Osteocyte (in vitro differentiated cells): ENCODE measurements at places on chromosomes 7 and 10. TPM values are rescaled to one million over a fixed set of nuclear protein-coding genes. Genes with fewer than 3 reads are reported as not detected.

- H3K4me3 ChIP-seq = no peak overlapping the region
- H3K4me1 ChIP-seq = no peaks in the 10 kb centered on the region
- no peaks in the 10 kb centered on the region for H3K36me3 ChIP-seq
- no peak overlapping the region for H3K27ac ChIP-seq
- H3K27me3 ChIP-seq = no peaks in the 10 kb centered on the region
- DNase-seq = no peak
These were observed 95.5 kb downstream of the EBF3 start for GRCh38 chr10:129868449-129869035.

GRCh38 chr10:4568731-4569130 is 257.3 kb upstream of the AKR1E2 start:
- no peak overlapping the region for H3K27ac ChIP-seq
- peaks cover 3% of the 10 kb centered on the region for H3K4me1 ChIP-seq
- H3K27me3 ChIP-seq = no peaks in the 10 kb centered on the region
- no peak for DNase-seq

DNA sequence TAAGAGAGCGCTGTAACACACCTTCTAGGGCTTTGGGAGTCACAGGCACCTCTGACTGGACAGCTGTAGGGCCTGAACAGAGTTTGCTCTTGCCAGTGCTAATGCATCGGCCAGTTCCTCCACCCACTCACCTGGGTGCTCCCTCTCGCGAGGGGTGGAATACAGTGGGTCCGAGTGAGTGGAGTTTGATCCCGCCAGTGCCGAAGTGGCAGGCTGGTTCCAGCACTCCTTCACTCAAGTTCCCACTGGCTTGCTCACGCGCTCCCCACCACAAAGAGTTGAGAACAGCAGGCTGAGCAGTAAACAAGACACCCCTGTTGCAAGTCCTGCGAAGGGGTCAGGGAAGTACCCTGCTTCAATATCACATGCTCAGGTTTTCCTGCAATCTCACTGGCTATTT is 91.8 kb downstream of the SNX13 start:
- no peaks in the 10 kb centered on the region for H3K27me3 ChIP-seq
- H3K4me1 ChIP-seq = peaks cover 13% of the 10 kb centered on the region
- no peak overlapping the region for H3K27ac ChIP-seq
- H3K36me3 ChIP-seq = peaks cover 65% of the 10 kb centered on the region
- H3K4me3 ChIP-seq = no peak overlapping the region

- peak overlapping the region; percentile 89 for H3K4me3 ChIP-seq
These were observed 645 bp upstream of the COPG2 start for GRCh38 chr7:130669085-130669700.

Gene FEZF1
- not detected in 2 replicates for total RNA-seq

Gene HIPK2
- total RNA-seq = 90.8 and 96.9 TPM in 2 replicates

Gene OPN4
- not detected in 2 replicates for total RNA-seq

GRCh38 chr10:105956550-105956949 is 1208.0 kb downstream of the SORCS1 start:
- no peaks in the 10 kb centered on the region for H3K36me3 ChIP-seq
- no peak overlapping the region for H3K4me3 ChIP-seq
- no peaks in the 10 kb centered on the region for H3K27me3 ChIP-seq

DNA sequence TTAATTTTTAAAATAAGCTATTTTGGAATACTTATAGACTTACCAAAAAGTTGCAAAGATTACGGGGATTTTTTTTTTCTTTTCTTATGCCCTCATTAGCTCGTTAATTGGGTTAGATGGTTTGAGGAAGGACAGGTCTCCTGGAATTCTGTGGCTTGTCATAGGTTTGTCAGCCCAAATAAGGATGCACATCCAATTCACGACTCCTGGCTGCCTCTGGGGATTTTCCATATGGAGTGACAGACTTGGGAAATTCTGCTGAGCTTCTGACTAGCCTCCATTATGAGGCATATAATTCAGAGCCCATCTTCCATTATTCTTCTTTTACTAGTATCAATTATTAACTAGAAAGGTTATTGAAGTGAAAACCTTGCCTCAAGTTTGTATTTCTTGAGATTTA is 102.1 kb downstream of the AUTS2 start:
- peaks cover 3% of the 10 kb centered on the region for H3K36me3 ChIP-seq
- no peak overlapping the region for H3K27ac ChIP-seq
- peaks cover 8% of the 10 kb centered on the region for H3K4me1 ChIP-seq
- DNase-seq = no peak

DNA sequence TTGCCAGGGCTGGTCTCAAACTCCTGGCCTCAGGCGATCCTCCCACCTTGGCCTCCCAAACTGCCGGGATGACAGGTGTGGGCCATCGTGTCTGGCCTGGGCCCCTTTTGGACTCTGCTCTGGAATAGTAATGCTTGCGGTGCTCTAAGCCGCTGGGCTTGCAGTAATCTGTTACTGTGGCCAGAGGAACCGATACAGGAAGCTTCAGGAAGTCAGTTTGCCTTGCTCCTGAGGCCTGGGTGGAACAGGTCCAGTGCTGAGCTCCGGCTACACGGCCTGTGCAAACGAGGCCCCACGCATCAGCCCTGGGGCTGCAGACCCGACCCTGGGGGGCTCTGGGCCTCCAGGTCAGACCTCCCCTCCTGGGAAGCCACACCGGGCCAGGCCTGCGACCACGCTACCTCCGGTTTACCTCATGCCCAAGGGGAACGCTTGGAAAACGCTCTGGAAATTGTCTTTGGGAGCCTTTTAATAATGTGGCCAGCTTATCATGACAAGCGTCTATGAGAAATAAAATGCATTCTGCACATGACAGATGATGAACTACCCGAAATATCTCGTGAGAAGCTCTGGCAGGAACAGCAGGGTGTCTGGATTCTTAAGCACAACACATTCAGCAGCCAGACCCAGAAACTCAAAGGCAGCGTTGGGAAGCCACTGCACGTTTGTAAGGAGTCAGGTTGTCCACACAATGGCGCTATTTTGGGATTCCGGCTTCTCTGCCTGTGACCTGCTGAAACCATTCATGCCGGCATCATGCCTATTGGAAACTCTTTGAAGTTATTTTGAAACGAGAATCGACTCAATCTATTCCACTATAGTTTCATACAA is 10.1 kb upstream of the ADAP1 start:
- peaks cover 6% of the 10 kb centered on the region for H3K36me3 ChIP-seq
- no peak for DNase-seq
- H3K27me3 ChIP-seq = no peaks in the 10 kb centered on the region
- H3K4me1 ChIP-seq = peaks cover 24% of the 10 kb centered on the region
- peak overlapping the region; percentile 66 for H3K27ac ChIP-seq

DNA sequence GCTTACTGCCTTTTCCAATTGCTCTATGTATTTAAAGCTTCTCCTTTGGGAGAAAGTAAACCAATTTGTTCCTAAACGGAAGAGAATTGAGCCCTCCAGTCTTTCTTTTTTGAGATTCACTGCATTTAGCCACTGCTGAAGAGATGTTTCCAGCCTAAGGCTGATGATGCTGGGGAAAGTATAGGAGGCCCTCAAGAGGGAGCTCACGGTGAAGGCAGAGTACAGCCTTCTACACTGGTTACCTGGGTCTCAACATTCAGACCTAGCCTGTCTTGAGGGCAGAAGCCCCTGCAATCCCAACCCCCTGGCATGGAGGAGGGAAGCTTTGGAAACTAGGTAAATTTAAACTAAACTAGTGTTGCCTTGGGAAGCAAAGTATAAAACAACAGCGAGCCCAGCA is 316.7 kb upstream of the TPK1 start:
- H3K4me3 ChIP-seq = no peak overlapping the region
- H3K36me3 ChIP-seq = no peaks in the 10 kb centered on the region
- no peaks in the 10 kb centered on the region for H3K4me1 ChIP-seq
- DNase-seq = no peak

DNA sequence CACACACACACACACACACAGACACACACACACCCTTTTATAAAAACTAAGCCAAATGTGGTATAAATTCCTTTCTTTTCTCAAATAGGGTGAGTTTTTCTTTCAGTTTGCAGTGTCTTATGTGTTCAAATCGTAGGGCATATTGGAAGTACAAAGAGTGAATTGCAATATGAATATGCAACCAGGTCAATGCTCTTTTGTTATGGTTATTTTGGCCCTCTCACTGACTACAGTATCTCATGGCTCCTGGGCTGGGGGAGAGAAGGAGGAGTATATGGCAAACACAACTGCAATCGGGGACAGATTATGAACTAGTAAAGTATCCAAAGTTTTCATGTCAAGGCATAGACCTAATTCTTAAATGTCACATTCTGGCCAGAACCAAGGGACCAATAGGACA is 301.9 kb downstream of the PLXDC2 start:
- DNase-seq = no peak
- no peaks in the 10 kb centered on the region for H3K27me3 ChIP-seq
- H3K27ac ChIP-seq = no peak overlapping the region
- no peak overlapping the region for H3K4me3 ChIP-seq
- H3K36me3 ChIP-seq = no peaks in the 10 kb centered on the region
- H3K4me1 ChIP-seq = no peaks in the 10 kb centered on the region

DNA sequence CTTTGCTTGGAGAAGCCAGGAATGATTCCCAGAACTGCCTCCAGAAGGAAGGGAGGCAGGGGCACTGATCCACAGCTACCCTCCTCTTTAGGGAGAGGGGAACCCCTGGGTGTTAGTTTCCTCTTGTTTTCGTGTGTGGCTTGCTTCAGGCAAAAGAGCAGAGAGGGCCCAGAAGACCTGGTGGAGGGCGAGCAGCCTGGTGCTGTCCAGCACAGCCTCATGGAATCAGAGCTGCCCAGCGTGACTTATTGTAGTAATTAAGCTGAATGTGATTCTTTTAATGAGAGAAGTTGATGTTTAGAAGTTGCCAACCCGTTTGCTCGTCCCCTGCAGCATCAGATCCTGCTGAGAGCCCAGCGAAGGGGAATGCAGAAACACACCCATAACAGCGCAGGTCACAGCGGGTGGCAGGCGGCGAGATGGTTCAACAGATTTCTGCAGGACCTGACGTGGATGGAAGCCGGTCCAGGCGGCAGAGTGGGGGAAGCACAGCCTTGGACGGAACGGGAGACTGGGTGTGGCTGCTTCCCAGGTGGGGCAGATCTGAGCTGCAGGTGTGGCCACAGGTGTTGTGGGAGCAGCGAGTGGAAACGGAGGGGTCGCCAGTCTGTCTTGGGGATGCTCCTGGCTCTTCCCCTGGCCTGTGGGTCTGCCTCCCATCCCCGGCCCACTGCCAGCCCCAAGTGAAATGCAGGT is 53.7 kb upstream of the SHH start:
- peak; percentile 76 for DNase-seq
- H3K36me3 ChIP-seq = no peaks in the 10 kb centered on the region
- H3K27ac ChIP-seq = no peak overlapping the region
- no peak overlapping the region for H3K4me3 ChIP-seq
- peaks cover 11% of the 10 kb centered on the region for H3K4me1 ChIP-seq

DNA sequence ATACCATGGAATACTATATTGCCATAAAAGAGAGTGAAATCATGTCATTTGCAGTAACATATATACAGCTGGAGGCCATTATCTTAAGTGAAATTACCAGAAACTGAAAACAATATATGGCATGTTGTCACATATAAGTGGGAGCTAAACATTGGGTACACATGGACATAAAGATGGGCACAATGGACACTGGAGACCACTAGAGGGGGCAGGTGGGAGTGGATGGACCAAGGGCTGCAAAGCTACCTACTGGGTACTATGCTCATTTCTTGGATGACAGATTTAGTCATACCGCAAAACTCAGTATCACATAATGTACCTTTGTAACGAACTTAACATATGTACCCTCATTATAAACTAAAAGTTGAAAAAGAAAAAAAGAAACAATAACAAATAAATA is 1167.6 kb downstream of the NXPH1 start:
- no peaks in the 10 kb centered on the region for H3K27me3 ChIP-seq
- H3K36me3 ChIP-seq = no peaks in the 10 kb centered on the region
- H3K27ac ChIP-seq = no peak overlapping the region
- no peak for DNase-seq

DNA sequence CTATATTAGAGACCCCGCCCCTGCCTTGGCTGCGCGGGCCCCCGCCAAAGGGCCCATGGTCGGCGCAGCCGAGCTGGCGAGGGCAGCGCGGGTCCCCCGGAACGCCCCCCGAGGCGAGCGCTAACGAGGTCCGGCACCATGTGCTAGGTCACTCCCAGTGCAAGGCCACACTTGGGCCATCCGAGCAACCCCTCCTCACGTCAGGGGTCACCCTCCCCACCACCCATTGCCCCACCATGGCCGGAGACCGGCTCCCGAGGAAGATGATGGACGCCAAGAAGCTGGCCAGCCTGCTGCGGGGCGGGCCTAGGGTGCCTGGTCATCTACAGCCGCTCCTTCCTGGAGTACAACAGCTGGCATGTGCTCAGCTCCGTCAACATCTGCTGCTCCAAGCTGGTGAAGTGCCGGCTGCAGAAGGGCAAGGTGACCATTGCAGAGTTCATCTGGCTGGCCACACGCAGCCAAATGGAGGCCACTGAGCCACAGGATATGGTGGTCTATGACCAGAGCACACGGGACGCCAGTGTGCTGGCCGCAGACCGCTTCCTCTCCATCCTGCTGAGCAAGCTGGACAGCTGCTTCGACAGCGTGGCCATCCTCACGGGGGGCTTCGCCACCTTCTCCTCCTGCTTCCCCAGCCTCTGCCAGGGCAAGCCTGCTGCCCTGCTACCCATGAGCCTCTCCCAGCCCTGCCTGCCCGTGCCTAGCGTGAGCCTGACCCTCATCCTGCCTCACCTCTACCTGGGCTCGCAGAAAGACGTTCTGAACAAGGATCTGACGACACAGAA is 12.4 kb upstream of the SEC24C start:
- peaks cover 16% of the 10 kb centered on the region for H3K4me1 ChIP-seq
- no peak for DNase-seq
- peak overlapping the region; percentile 99 for H3K4me3 ChIP-seq
- H3K36me3 ChIP-seq = peaks cover 3% of the 10 kb centered on the region
- H3K27me3 ChIP-seq = no peaks in the 10 kb centered on the region

Gene GNGT1
- total RNA-seq = not detected in 2 replicates

- no peaks in the 10 kb centered on the region for H3K36me3 ChIP-seq
- H3K4me1 ChIP-seq = no peaks in the 10 kb centered on the region
- no peaks in the 10 kb centered on the region for H3K27me3 ChIP-seq
- DNase-seq = no peak
- H3K4me3 ChIP-seq = no peak overlapping the region
- no peak overlapping the region for H3K27ac ChIP-seq
These were observed 41.7 kb downstream of the ZWINT start for GRCh38 chr10:56319386-56319785.

GRCh38 chr10:59075576-59075975 is 100.9 kb upstream of the PHYHIPL start:
- no peak overlapping the region for H3K4me3 ChIP-seq
- peaks cover 27% of the 10 kb centered on the region for H3K27me3 ChIP-seq
- no peak overlapping the region for H3K27ac ChIP-seq
- no peak for DNase-seq
- peaks cover 20% of the 10 kb centered on the region for H3K4me1 ChIP-seq
- H3K36me3 ChIP-seq = no peaks in the 10 kb centered on the region

Gene CCL26
- not detected in 2 replicates for total RNA-seq

Gene ZNF107
- 2.4 and 2.6 TPM in 2 replicates for total RNA-seq

Gene TCAF2
- total RNA-seq = 2.2 and 2.5 TPM in 2 replicates

GRCh38 chr7:101411508-101411874 is 48.8 kb downstream of the COL26A1 start:
- no peak for DNase-seq
- no peaks in the 10 kb centered on the region for H3K27me3 ChIP-seq
- peak overlapping the region; percentile 62 for H3K27ac ChIP-seq
- peaks cover 16% of the 10 kb centered on the region for H3K4me1 ChIP-seq

- H3K27me3 ChIP-seq = peaks cover 31% of the 10 kb centered on the region
- no peak overlapping the region for H3K27ac ChIP-seq
- no peaks in the 10 kb centered on the region for H3K4me1 ChIP-seq
- no peaks in the 10 kb centered on the region for H3K36me3 ChIP-seq
- DNase-seq = no peak
These were observed 137.2 kb upstream of the PCBD1 start for GRCh38 chr10:71025535-71025934.
